ENCODE measurements at places on chromosomes 7 and 10. TPM values are rescaled to one million over a fixed set of nuclear protein-coding genes. Genes with fewer than 3 reads are reported as not detected.

The POMZP3 gene
- 18.1 TPM for total RNA-seq

The PPA1 gene
- total RNA-seq, result 180 TPM

The TUBB8 gene
- total RNA-seq, result not detected

The COL28A1 gene
- total RNA-seq, result 2.6 TPM

The MYO1G gene
- not detected for total RNA-seq

The CASP7 gene
- 25.8 TPM for total RNA-seq

The NEUROG3 gene
- not detected for total RNA-seq

The TRIM73 gene
- 0.83 TPM for total RNA-seq

The CC2D2B gene
- 0.11 TPM for total RNA-seq

The UNCX gene
- total RNA-seq, result not detected

The PILRA gene
- total RNA-seq, result not detected

The SEMA3D gene
- under 0.01 TPM for total RNA-seq

The NYAP1 gene
- 0.23 TPM for total RNA-seq

All from LHCN-M2 (cell line).